Left renal pelvis (tissue), 4 donors: ENCODE measurements at places on chromosomes 13 and 19. TPM values are rescaled to one million over a fixed set of nuclear protein-coding genes. Genes with fewer than 3 reads are reported as not detected.

SYCN gene
- polyA plus RNA-seq: not detected

NLRP4 gene
- polyA plus RNA-seq: not detected

PRTN3 gene
- polyA plus RNA-seq: 2.0 TPM

DZIP1 gene
- polyA plus RNA-seq: 67.0 TPM

LHB gene
- not detected for polyA plus RNA-seq

HTR2A gene
- polyA plus RNA-seq: 1.1 TPM

- no peak for DNase-seq
These were observed 303.1 kb downstream of the PCDH9 start for GRCh38 chr13:66926851-66927524.

- DNase-seq: no peak
These were observed 18.5 kb upstream of the KCTD4 start for GRCh38 chr13:45219123-45219891.

- no peak for DNase-seq
These were observed 98.8 kb downstream of the CRYL1 start for GRCh38 chr13:20426766-20427448.

- no peak for DNase-seq
These were observed 101.2 kb downstream of the COL4A2 start for GRCh38 chr13:110408286-110408685.

DNA sequence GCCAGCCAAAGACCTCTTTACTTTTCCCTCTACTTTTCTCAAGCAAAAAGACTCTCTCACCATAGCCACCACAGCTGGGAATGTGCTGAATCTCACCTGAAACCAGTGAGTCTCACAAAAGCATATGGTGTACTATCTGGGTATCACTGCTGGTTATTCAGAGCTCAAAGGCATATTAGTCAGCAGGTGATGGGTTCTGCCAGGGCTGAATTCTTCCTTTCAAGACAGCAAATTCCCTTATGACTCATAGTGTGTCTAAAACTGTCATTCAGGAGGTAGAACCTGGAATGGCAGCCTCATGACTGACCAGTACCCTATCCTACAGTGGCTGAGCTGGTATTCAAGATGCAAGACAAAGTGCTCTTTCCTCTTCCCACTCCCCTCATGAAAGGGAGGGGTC lies 2859.1 kb downstream of the PCDH9 start:
- no peak for DNase-seq

DNA sequence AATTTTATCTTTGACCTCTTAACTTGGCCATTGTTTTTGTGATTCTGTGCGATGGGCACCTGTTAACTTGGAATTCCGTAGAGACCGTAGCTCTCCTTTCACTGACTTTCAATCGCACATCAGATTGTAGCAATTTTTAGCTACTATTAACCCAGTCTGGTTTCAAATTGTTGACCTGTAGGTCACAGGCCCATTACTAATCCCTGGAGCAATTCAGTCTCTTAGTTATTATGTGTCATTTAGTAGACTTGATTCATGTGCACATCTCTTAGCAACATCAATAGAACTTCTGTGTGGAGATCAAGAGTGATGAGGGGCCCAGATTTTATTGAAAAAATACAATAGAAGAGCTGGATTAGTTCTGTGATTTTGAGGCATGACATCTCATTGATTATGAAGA lies 549.6 kb upstream of the SLC10A2 start:
- DNase-seq: no peak

- peak; percentile 36 for DNase-seq
These were observed 539 bp downstream of the PLD3 start for GRCh38 chr19:40348961-40349507.

GRCh38 chr19:1967087-1967608 lies 26.2 kb downstream of the CSNK1G2 start:
- DNase-seq: no peak

DNA sequence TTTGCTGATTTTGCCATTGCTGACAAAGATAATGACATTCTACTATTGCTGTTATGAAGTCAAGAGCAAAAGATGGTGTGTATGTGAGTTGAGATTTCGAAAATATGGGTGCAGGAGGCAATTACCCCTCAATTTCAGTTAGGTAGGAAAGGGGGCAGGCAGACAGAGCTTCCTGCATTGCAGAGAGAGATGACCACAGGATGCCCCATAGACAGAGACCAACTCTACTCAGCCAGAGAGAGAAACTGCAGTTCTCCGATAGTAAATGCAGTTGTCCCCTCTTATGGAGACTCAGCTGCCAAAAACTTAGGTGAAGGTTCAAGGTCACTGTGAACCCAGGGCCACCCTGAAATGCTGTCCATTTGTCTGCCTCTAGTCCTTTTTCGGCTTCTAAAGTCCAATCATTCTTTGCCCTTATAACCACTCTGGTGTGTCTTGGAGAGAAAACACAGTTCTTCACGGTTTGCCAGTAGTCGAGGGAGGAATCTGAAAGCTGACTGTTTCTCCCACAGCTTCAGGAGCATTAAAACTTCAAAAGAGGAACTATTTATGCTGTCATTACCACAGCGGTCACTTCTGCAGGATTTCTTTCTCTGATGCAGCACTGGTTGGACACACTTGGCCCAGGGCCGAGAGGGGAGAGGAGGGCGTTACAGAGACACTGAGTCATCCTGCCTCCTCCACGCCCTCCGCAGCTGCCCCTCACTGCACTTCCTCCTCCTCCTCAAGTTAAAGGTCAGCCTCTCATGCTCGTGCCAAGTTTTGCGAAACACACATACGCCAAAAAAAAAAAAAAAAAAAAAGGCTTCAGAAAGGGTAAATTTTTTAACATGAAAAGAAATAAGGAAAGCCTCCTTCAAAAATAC lies 264.3 kb downstream of the FOXO1 start:
- DNase-seq: peak; percentile 70

GRCh38 chr19:10737722-10738121 lies 19.8 kb downstream of the DNM2 start:
- no peak for DNase-seq

GRCh38 chr13:59144700-59145099 lies 1019.0 kb downstream of the DIAPH3 start:
- DNase-seq: no peak

DNA sequence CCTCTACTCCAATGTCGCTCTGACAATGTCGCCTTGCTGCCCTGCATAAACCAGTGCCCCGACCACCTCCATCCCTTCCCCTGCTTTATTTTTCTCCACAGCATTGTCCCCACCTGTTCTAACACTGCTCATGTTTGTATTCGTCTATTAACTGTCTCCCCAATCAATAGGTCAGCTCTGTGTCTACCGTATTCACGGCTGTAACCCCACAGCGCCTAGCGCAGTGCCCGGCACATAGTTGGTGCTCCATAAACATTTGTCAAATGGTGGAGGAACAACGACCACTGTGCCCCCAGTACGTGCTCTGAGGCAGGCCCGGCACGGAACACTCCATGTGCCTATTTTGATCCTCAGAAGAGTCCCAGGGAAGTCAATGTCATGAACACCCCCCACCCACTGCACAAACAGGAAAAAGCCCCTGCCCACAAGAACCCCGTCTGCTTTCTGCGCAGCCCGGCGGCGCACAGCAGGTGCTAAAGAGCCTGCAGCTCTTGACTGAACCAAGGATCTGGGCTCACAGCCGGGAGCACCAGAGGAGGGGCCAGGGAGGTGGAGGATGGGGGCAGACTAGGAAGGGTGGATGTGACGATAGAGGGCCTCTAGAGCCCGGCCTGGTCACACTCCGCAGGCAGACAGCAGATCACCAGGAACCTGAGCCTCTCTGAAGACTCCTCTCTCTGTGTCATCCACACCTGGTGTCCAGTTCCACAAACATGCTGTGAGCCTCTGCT lies 1.8 kb upstream of the CEACAM16 start:
- DNase-seq: no peak

GRCh38 chr13:59211606-59212005 lies 952.1 kb downstream of the DIAPH3 start:
- DNase-seq: no peak

DNA sequence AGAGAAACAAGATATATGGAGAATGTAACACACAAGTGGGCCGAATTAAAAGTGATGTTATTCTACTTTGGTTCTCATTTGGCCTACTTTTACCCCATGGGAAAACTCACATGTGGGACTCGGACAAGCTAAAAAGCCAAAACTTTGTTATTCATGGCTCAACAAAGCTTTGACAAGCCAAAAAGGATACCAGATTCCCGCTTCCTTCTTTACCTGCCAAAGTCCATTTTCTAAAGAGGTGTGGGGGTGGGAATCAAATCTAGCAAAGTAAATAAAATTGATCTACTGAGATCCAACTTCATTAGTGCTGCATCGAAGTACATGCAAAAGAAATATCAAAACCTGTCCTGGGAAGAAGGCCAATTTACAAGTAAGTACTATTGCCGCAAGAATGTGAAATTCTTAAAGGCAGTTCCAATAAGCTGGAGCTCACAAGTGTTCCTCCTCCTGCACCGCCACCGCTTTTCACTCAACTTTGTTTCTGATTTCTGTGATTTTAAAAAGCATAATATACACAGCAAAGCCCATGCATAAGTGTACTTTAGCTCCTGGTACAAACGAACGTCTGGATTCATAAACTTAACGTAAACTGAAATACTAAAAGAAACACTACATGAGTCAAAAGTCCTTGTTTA lies 1.1 kb downstream of the LNX2 start:
- no peak for DNase-seq

- no peak for DNase-seq
These were observed 7.1 kb upstream of the S1PR2 start for GRCh38 chr19:10238172-10238783.

GRCh38 chr19:56138069-56138468 lies 3.0 kb upstream of the ZNF444 start:
- no peak for DNase-seq
